ENCODE measurements at places on chromosomes 4 and X. TPM values are rescaled to one million over a fixed set of nuclear protein-coding genes. Genes with fewer than 3 reads are reported as not detected.

The XG gene
- 0.12 TPM for total RNA-seq

The FBXW7 gene
- 44.3 TPM for total RNA-seq

The GPRIN3 gene
- 18.1 TPM for total RNA-seq

The SULT1E1 gene
- not detected for total RNA-seq

The NSG1 gene
- total RNA-seq: 10.0 TPM

The BCAP31 gene
- 220 TPM for total RNA-seq

The LRIT3 gene
- 0.37 TPM for total RNA-seq

The TRPC5OS gene
- total RNA-seq: not detected

The NAA11 gene
- total RNA-seq: not detected

The SSX2 gene
- total RNA-seq: not detected

The PRKX gene
- total RNA-seq: 31.4 TPM

The DSPP gene
- total RNA-seq: not detected

The USP17L11 gene
- total RNA-seq: not detected

The SLC16A2 gene
- total RNA-seq: 10.9 TPM

The GEMIN8 gene
- 26.7 TPM for total RNA-seq

The ZNF674 gene
- total RNA-seq: 5.2 TPM

The HTT gene
- 52.2 TPM for total RNA-seq

The UGT8 gene
- 0.12 TPM for total RNA-seq

The ASB9 gene
- 1.9 TPM for total RNA-seq
